Stimulated activated effector memory CD8-positive, alpha-beta T cell treated with anti-CD3 and anti-CD28 coated beads, Interleukin-12 subunit alpha, Interleukin-12 subunit beta, amount 100 ng/mL, for 72 hours (primary cell): ENCODE measurements at places on chromosomes 2 and 18.

GRCh38 chr18:58687871-58688308, 16.6 kb downstream of the MALT1 start:
- peak; percentile 68 for DNase-seq

DNA sequence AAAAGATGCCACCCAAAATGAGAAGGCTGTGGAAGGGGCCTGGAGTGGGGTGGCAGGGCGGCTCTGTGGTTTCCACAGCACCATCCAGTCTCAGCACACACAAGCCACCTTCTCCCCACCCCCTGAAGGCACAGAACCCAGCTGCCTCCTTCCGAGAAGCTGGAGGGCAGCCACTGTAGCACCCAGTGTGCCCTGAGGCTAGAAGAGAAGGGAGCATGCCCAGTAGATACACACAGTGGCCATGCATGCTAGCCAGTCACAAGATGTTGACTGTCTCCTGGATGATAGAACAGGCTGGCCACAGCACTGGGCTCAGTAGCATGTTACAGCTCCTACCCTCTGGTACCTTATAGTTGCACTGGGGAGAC, 148.9 kb upstream of the EPAS1 start:
- no peak for DNase-seq

GRCh38 chr2:207482630-207483029, 47.1 kb upstream of the CREB1 start:
- no peak for DNase-seq

DNA sequence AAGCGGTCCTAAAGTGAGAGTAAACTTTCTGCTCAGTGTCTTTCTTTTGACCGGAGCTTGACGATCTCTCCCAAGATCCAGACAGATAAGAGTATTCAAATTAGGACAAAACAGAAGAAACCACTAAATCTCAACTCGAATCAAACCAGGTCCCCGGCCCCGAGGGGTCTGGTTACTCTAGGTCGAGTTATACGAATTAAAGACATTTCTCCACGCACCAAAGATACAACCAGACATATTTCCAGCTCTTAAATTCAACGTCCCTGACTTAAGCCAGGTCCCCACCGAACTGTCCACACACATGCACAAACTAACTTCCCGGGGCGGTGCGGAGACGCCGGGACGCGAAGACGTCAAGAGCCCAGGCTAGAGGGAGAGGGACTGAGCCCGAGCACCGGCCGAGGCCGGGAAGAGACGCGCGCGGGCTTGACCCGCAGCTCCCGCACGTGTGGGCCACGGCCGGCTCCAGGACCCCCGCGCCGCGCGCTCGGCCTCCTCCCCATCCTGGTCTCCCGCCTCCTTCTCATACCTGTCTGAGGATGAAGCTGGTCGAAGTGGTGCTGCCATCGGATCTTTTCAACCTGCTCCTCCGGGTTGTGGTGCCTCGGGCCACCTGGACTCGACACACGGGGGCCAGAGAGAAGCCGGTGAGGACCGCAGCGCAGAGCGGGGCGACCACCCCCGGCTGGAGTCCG, 896 bp downstream of the CACNB4 start:
- DNase-seq = no peak

GRCh38 chr18:79989195-79989497, 783 bp upstream of the TXNL4A start:
- no peak for DNase-seq

DNA sequence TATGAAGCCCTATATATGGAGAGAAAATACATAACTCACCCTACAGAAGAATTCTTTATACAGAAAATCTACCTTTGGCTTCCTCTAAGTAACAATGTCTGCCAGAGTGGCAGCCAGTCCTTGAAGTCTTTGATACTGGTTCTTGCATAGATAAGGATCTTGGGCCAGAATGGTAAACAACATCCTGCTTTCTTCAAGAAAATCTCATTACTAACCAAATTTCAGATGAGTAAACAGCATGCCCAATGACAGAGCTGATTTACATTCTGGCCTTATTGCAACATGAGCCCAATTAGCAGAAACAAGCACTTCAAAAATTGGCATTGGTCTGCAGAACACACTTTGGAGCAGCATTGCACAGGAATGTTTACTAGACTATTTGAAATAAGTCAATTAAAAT, 336.5 kb upstream of the ST6GAL2 start:
- DNase-seq = no peak

DNA sequence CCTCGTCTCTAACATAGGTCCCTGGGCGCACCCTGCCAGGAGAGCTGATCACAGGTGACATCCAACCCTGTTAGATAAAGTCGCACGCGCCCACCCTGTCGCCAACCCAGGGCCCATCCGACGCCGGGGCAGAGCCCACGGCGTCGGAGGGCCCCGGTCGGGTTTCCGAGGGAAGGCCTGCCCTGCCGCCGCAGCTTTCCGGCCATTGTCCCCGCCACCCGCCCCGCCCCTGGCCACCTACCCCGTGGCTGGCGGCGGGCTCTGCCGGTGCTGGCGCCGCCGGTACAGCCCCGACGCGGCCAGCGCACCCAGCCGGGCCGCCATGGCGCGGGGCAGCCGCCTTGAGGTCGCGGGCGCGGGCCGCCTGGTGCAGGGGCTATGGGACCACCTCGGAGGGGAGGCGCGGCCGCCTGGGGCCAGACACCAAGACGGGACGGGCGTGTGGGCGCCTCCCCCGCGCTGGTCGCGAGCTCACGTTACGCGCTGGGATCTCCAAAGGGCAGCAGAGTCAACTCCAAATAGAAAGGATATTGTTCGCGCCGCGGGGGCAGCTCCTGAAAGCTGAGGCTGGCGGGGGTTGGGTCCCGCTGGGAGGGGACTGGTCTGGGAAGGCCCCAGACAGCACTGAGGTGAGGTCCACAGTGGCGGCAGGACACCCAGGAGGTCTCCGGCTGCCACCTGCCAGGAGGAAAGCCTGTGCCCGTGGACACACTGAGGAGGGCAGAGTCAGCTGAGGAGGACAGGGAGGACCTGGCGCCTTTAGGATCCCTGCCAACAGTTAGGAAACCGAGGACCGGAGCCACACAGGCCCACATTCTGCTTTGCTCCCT, 11.1 kb downstream of the LIMS2 start:
- DNase-seq = no peak

DNA sequence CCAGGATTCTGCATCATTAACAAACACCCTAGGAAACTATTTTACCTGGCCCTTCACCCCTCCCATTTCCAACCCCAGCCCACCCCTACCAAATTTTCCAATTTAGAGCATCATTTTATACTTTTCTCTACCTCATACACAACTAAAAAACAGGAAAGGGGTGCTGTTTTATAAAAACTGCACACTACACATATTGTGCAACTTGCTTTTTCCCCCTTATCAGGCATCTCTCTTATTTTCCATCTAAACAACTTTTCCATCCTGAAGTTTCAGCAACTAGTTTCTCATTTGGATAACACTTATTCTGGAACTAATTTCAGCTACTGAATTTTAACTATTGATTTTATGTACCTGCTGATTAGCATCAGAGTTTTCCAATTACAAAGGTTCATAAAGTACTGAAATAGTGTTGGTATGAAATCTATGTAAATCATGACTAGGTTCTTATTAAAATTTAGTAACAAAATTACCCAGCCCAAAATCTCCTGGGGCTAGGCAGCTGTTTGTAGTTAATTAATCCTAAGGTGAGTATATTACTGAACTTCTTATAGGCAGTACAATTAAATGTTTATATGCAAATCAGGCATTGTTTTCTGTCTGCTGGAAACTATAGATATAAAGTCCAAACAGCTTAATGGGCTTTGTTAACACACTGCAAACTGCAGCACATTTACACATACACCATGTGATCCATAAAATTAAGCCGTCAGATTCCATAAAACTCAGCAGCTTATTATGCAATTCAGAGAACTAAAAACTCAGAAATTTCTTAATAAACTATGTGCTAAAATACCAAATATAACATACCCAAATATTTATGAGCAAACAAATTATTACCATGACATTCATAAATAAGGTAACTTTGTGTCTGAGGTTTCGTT, 7.9 kb downstream of the SF3B1 start:
- no peak for DNase-seq

DNA sequence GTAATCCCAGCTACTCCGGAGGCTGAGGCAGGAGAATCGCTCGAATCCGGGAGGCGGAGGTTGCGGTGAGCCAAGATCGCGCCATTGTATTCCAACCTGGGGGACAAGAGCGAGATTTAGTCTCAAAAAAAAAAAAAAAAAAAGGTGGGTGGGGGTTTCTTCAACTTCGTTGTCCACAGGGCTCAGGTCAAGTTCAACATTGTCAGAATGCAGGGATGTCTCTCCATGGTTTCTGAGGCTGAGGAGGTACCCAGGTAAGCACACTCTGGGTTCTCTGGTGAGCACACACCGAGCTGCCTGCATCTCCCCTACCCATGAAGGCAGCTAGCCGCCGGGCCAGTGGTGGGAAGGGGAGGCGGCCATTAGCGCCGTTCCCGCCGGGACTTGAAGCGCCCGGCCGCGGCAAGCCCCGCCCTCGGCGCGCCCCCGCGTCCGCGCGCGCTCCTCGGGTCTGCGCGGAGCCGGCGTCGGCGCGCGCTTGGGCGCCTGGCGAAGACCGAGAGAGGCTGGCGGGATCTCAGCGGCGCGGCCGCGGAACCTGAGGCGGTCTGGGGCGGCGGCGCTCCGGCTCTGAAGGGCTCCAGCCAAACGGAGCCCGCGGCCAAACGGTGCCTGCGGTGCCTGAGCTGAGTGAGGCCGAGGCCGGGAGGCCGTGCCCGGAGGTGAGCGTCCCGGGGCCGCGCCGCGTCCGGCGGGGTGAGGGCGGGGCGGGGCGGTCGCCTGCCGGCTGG, at the start of gene UBXN2A:
Gene UBXN2A, plus strand, starts transcription at position 477 of the 731 bp plus-strand sequence. CDS start 17,852 bp downstream, outside the sequence.
- peak; percentile 89 for DNase-seq
